ENCODE measurements at places on chromosomes 2 and 18. TPM values are rescaled to one million over a fixed set of nuclear protein-coding genes. Genes with fewer than 3 reads are reported as not detected.

KCNG2 gene
- 0.19 TPM for total RNA-seq

FAM237A gene
- total RNA-seq = not detected

INHA gene
- 0.73 TPM for total RNA-seq

B3GNT7 gene
- 73.1 TPM for total RNA-seq

NEU4 gene
- total RNA-seq = 0.82 TPM

SERPINB12 gene
- total RNA-seq = not detected

C2orf80 gene
- 1.3 TPM for total RNA-seq

MRPL33 gene
- total RNA-seq = 68.9 TPM

C2orf92 gene
- total RNA-seq = 5.2 TPM

TNFRSF11A gene
- total RNA-seq = 10.6 TPM

All from H1 (cell line).